ENCODE measurements at places on chromosomes 3 and 15.

- DNase-seq: no peak
These were observed 54.2 kb upstream of the TMCO5A start for GRCh38 chr15:37880009-37880834.

GRCh38 chr3:25365636-25366035 lies 62.4 kb upstream of the RARB start:
- DNase-seq: no peak

DNA sequence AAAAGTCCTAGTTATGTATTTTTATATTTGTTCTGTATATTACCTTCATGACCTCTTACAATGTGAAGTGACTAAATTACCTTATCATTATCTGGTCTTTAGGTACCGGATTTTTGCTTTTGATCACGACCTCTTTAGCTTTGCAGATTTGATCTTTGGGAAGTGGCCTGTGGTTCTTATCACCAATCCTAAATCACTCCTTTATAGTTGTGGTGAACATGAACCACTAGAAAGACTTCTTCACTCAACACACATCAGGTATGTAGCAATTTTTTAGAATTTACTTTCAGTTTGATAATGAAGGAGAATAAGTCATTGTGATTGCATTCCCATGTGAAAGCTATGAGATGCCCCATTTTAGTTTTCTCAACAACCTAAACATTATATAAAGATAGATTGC lies 18.3 kb downstream of the TMEM62 start:
- no peak for DNase-seq

DNA sequence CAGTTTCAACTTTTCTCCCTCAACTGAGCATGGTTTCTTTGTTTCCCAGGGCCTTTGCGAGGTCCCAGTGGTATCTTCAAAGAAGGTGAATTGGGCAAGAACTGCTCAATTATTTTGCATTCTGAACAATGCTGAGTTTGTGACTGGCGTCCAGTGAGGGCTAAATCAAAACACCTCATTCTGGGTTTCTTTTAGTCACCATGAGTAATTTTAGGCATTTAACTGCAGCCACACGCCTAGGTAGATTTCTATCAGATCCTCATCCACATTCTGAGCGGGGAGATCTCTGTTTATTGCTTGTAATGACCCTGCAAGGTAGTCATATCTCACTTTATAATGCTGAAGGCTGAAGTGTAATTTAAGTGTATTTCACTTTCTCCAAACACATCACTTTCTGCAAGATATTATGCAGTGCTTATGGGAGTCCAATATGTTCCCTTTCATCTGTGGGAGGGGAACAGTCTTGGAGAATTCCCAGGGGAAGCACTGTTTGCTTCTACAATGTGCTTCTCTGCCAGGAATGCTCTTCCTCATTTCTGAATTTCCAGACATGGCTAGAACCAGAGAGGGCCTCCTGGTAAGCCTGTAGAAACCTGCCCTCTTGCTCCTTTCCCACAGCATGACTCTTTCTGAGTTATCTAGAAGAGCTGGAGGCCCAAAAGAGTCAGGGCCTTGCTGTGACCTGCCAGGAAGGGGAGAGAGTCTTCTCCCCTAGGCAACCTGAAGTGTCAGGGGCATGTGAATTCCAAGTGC lies 91.7 kb downstream of the FRMD4B start:
- no peak for DNase-seq

GRCh38 chr15:76070192-76070591 lies 10.4 kb downstream of the TMEM266 start:
- no peak for DNase-seq

- no peak for DNase-seq
These were observed 37.9 kb downstream of the MLH1 start for GRCh38 chr3:37031096-37031682.

DNA sequence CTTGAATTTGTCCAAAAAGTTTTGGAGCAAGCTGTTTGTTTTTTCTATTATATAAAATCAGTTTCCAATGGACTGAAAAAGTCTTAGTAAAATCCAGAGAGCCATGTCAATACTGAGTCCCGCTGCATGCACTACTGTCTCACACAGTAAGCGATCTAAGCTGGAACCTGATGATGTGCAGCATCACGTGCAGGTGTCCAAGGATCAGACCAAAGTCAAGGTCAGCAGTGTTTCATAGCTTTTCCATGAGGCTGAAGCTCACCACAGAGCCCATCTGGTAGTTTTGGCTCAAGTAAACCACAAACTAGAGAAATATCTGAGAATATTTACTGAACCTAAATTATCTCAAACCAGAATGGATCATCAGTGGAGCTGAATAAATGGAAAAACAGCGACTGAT lies 784.0 kb upstream of the SEMA6D start:
- DNase-seq: no peak

- DNase-seq: no peak
These were observed 56.0 kb upstream of the FLNB start for GRCh38 chr3:57952208-57952631.

- no peak for DNase-seq
These were observed 150.8 kb downstream of the LEKR1 start for GRCh38 chr3:156976933-156977332.

DNA sequence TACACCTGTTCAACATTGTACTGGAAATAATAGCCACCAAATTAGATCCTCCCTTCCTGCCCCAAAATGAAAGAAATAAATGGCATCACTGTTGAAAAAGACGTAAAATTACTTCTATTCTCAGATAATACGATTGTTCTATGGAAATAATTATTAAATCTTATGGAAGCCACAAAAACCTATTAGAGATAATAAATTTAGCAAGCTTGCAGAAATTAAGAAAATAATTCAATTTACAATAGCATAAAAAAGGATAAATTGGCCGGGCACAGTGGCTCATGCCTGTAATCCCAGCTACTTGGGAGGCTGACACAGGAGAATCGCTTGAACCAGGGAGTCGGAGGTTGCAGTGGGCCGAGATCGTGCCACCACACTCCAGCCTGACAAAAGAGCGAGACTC lies 57.8 kb downstream of the PPCDC start:
- DNase-seq: no peak

- DNase-seq: no peak
These were observed 117.9 kb downstream of the CORO2B start for GRCh38 chr15:68696414-68697363.

GRCh38 chr3:159850481-159850880 lies 138.2 kb upstream of the IL12A start:
- no peak for DNase-seq

GRCh38 chr15:99963096-99963825 lies 230.0 kb upstream of the LYSMD4 start:
- DNase-seq: no peak

- DNase-seq: no peak
These were observed 8.4 kb upstream of the ATR start for GRCh38 chr3:142586803-142587406.

DNA sequence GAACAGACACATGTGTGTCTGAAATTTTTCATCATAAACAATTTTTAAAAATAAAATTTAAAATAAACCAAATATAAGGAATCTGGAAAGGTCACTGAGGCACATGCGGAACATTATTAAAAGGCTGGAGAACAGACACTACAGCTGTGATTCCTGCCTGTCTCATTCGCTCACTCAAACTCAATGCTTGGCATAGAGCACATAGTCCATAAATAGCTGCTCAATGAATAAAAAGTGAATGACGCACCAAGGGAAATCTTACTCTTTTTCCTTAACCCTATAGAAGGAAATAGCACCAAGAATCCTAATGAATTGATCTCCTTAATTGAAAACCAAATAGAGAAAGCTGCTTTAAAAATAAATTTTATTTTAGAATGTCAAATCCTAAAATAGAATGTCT lies 98.4 kb downstream of the FSIP1 start:
- no peak for DNase-seq

Data from activated CD8-positive, alpha-beta memory T cell treated with anti-CD3 and anti-CD28 coated beads for 1 hour (primary cell).